Stimulated activated CD4-positive, alpha-beta T cell treated with anti-CD3 and anti-CD28 coated beads, Interleukin-2, amount 100 ng/mL, for 24 hours (primary cell): ENCODE measurements at places on chromosomes 3 and 15.
A peak's percentile ranks its signal among the peaks of the same experiment; 100 is the strongest.

DNA sequence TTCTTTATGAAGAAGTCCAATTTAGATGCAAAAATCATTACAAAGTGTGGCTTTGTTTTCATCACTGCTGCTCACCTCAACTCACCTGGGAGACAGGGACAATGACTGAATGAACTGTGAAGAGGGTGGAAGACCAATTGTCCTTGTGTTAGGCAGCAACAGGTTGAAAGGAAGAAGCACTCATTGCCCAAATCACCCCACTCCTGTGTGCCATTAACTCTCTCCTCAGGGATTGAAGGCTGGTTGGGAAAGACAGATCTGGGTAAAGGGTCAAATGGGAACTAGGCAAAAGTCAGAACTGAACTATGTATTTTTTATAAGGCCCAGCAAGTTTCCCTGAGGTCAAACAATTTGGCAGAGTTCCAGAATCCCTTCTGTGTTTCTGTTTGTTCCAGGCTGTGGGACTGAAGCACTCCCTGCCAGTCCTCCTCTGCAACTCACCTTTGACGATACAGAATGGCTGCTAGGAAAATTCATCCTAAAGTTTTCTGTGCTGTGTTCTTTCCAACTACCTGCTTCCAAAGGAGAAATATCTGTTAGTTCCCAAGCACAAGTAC, 68.6 kb upstream of the CCDC39 start:
- DNase-seq: no peak

DNA sequence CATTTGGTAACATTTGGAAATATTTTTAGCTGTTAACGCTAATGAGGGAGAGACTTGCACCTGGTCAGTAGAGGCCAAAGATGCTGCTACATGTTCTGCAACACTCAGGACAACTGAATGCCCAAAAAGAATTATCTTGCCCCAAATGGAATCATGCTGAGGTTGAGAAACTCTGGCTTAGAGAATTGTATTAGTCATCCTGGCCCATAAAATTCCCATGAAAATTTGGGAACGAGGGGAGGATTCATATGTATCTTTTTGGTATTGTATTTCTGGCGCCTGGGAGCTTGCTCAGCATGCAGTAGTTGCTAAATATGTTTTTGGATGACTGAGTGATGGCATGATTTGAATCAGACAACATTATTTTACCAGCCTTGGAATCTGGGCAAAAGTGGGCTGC, 59.9 kb downstream of the CHL1 start:
- DNase-seq: no peak

GRCh38 chr3:169813757-169814517, 1.2 kb upstream of the LRRC34 start:
- peak; percentile 72 for DNase-seq

GRCh38 chr3:4750306-4750968, 228.8 kb upstream of the BHLHE40 start:
- DNase-seq: no peak

DNA sequence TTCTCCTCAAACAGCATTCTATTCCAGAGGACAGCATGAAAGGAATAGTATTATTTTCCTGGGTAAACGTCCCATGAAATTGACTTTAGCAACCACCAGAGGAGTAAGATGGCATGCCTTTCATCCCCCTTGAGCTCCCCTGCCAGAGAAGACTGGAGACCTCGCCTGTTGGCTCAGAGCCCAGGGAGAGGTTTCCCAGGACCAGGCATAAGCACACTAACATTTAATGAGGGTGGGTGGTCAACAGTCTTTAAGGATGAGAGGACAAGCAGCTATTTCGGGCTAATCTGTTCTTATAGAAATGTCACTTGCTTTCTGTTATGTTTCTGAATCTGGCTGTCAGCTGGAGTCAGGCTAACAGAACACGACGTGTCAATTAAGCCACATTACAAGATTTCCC, 390.5 kb downstream of the GABRG3 start:
- DNase-seq: no peak

GRCh38 chr3:19945969-19946831, 697 bp upstream of the RAB5A start:
- DNase-seq: no peak

- no peak for DNase-seq
Observed at GRCh38 chr15:48265135-48265534, 59.0 kb downstream of the SLC12A1 start.

GRCh38 chr3:177345049-177345972, 148.0 kb upstream of the TBL1XR1 start:
- peak; percentile 62 for DNase-seq

GRCh38 chr15:74322558-74323180, 44.8 kb downstream of the CYP11A1 start:
- peak; percentile 64 for DNase-seq

- DNase-seq: no peak
Observed at GRCh38 chr3:1037631-1038030, 55.2 kb upstream of the CNTN6 start.

GRCh38 chr3:47394881-47395280, 14.1 kb downstream of the PTPN23 start:
- no peak for DNase-seq

DNA sequence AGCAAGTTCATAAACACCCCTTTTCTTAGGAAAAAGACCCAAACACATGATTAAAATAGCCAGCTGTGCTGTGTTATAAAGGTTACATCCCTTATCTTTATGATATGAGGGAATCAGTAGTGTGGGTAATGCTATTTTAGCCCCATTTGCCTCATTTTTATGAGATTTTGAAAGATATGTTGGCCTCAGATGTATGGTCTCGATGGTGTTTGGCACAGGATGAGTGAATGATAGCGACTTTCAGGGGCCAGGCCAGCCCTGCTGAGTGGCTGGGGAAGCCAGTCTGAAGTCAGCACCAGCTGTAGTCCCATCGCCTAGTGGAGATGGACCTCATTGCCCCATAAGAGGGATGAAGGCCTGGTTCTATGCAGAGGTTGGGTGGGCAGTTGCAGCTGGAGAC, 105.0 kb upstream of the HACD2 start:
- no peak for DNase-seq

DNA sequence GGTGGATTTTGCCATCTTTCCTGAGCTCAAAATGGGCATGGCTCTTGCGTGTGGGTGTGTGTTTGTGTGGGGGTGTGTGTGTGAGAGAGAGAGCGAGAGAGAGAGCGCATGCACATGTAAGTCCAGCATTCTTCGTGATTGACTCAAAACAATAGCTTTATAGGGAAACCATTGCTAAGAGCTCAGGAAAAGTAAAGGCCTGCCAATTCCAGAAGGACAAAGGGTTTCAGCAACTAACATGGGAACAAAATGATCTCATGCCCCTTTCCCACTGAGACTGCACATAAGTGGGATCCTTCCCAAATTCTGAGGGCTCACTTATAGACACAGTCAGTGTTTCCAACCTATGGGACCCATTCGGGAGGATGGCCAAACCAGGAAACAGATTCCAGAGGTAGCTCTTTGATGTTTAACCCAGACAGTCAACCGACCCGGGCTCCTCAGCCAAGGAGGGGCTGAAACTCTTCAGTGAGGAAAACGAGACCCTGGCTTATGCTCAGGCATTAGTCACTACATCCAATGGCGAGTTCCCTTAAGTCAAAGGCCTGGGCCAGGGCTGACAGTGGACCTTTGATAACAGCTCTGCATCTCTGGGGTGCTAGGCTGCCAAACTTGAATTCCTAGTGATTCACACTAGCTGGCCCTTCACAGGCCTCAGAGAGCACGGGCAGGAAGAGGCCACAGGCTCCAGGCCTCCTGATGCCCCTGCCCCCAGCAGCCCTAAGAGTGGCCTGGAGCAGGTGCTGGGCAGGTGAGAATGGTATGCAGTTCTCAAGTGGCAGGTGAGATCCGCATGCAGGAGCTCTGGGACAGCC, 305.0 kb upstream of the C2CD4B start:
- no peak for DNase-seq

GRCh38 chr3:156867920-156868319, 41.8 kb downstream of the LEKR1 start:
- no peak for DNase-seq

DNA sequence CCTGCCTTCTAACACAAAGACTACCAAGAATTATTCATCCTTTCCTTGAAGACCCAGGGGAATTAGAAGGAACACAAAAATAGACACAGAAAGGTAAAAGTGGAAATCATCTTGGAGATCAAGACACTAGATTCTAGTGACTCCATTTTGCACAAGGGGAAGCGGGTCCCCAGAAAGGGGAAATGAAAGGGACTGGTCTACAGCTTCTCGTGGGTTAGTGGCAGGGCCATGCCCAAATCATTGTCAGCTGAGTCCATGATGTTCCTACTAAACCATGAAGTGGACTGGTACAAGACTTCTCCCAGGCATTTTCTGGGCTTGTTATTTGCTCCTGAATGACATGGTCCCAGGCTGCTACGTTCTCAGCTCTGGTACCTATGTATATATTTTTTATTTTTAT, 230.7 kb upstream of the TPRG1 start:
- DNase-seq: no peak

- no peak for DNase-seq
Observed at GRCh38 chr15:25671132-25671531, 192.0 kb downstream of the ATP10A start.

GRCh38 chr3:195849322-195850074, 37.8 kb upstream of the MUC4 start:
- no peak for DNase-seq

GRCh38 chr3:44289882-44290462, 48.3 kb downstream of the TOPAZ1 start:
- no peak for DNase-seq

- DNase-seq: no peak
Observed at GRCh38 chr3:132284781-132285619, 32.2 kb upstream of the ACP3 start.

GRCh38 chr3:114420072-114420471, 126.2 kb downstream of the TIGIT start:
- DNase-seq: no peak

DNA sequence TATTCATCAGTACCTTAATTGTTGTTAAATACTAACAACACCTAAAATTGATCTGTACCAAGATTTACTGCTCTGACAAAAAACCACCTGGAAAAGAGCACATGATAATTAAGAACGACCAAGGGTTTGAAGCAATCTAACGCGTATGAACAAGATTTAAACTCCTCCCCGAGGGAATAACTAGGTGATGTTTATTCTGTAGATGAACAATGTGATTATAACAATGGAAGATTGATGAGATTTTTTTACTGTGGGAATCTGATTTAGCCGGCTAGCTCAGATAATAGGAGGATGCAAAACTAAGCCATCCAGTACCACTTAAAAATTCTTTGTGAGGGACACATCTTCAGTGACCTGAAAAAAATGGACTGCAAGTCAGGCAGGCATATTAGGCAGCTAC, 222.1 kb downstream of the FHIT start:
- no peak for DNase-seq

DNA sequence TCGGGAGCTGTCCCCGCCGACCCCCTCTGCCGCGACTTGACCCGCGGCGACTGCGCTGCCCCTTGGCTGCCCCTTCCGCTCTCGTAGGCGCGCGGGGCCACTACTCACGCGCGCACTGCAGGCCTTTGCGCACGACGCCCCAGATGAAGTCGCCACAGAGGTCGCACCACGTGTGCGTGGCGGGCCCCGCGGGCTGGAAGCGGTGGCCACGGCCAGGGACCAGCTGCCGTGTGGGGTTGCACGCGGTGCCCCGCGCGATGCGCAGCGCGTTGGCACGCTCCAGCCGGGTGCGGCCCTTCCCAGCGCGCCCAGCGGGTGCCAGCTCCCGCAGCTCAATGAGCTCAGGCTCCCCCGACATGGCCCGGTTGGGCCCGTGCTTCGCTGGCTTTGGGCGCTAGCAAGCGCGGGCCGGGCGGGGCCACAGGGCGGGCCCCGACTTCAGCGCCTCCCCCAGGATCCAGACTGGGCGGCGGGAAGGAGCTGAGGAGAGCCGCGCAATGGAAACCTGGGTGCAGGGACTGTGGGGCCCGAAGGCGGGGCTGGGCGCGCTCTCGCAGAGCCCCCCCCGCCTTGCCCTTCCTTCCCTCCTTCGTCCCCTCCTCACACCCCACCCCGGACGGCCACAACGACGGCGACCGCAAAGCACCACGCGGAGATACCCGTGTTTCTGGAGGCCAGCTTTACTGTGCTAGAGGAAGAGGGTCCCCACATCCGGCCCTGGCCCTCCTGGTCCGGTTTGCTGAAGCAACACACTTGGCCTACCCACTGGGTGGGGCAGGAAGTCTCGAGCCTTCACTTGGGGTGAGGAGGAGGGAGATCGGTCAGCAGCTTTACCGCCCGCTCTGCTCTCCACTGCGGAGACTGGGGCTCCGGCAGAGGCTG, at the start of gene RASSF1:
Gene RASSF1 (minus strand): TSS at position 389 of the 882 bp plus-strand sequence. CDS start 31 bp downstream, at position 358.
- DNase-seq: peak; percentile 84

- peak; percentile 74 for DNase-seq
Observed at GRCh38 chr3:133574260-133574881, 885 bp downstream of the CDV3 start.

DNA sequence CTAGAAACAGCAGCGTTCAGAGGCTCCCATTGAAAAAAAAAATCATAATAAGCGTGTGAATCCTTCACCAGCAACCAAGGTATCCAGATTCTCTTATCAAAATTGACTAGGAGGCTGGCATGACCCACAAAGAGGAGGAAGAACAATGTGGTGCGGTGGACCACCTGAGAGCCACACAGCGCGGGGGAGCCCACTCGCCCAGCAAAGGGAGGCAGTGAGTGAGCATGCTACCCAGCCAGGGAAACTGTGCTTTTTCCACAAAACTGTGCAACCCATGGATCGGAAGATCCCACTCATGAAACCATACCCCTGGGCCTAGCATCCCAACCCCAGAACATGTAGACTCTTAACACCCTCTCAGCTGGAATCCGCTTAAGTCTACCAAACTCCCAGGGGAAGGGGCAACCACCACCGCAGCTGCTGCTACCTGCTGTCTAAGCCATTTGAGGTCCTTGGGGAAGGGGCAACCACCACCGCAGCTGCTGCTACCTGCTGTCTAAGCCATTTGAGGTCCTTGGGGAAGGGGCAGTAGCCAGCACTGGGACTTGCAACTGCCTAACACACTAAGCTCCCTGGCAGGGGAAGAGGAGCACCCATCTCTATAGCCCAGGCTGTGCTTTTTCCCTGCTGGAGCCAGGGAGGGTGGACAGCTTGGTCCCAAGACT, 102.8 kb upstream of the CLDN18 start:
- DNase-seq: no peak

DNA sequence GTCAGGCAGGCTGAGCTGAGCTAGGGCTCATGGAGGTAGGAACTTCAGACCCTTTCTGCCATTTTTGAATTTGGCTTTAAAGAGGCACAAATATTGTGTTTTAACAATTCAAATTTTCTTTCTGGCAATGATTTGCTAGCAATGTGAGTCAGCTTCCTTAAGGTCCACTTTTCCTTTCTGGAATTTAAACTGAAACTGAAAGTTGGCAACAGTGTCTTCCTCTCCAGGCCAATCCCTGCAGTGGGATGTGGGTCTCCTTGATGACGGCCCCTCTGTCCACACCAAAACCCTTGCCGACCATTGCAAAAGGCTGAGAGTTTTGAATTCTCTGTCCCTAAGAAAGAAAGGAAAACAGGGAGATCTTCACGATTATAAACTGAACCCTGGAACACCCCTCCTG, 27.1 kb downstream of the RPSA start:
- DNase-seq: no peak

DNA sequence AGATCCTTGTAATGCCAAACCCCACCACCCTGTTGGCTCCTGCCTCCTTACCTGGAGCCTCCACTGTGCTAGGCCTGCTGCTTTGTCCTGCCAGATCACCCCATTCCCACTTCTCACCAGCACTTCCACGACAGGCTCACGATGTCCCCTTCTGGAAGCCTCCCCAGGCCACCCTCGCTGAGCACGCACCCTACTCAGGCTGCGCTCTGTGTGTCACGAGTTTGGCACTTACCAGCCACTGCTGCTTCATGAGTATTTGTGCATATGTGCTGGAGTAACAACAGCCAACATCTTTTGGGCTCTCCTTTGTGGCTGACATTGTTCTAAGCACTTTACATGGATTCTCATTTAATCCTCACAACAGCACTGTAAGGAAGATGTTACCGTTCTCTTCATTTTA, 58.1 kb downstream of the PDIA5 start:
- no peak for DNase-seq
